Kidney capillary endothelial cell (primary cell): ENCODE measurements at places on chromosomes 16 and 17.

DNA sequence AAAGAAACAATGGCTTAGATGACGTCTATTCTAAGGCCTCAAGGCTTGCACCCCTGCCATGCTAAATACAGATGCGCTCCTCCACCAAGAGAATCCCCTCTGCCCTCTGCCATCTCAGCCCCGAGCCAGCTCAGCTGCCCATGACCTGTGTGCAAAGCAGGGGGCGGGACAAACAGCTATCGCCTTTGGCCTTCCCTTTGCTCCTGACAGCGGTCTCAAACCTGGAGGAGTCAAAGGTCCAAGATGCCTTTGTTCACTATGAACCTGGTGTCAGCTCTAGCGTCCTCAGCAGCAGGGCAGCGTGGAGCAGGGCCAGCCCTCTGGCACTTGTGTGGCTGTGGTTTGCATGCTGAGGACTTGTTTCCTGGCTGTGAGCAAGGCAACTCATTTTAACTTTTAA is 12.3 kb downstream of the SLX4 start:
- no peak for DNase-seq

GRCh38 chr17:50239937-50240336 is 34.3 kb upstream of the TMEM92 start:
- no peak for DNase-seq

DNA sequence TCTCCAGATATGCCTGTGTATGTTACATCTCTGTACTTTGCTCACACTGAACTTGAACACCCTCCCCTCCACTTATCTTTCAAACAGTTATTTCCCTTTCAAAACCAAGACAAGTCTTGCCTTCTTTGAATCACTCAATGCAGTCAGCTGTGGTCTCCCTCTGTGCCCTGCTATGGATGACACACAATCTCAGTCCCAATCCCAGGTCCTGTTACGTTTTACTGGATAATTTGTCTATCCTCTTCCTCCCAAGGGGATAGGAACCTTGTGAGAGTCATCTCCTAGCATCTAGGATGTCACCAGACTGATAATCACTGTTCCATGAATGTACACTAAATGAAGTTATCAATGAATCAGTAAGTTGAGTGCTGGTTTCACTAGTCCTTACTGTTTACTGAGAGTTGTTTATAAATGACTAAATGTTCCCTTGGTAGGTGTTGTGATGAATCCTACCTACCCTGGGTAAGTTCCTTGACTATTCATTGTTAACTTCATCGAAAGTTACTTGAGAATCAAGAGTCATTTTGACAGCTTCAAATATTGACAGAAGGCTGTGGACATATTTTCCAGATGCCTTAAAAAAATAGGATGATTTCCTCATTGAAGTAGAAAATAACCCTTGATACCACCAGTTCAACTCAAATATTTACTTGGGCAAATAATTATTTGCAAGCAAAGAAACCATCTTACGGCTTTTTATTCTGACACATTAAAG is 244.9 kb downstream of the PRKCA start:
- DNase-seq, result peak; percentile 7

GRCh38 chr17:17064322-17064721 is 22.1 kb downstream of the MPRIP start:
- DNase-seq, result no peak

- peak; percentile 25 for DNase-seq
These were observed 821 bp downstream of the SOCS7 start for GRCh38 chr17:38352245-38353085.

- no peak for DNase-seq
These were observed 179.6 kb downstream of the AIPL1 start for GRCh38 chr17:6255322-6255721.
